ENCODE measurements at places on chromosomes 5 and 9.

DNA sequence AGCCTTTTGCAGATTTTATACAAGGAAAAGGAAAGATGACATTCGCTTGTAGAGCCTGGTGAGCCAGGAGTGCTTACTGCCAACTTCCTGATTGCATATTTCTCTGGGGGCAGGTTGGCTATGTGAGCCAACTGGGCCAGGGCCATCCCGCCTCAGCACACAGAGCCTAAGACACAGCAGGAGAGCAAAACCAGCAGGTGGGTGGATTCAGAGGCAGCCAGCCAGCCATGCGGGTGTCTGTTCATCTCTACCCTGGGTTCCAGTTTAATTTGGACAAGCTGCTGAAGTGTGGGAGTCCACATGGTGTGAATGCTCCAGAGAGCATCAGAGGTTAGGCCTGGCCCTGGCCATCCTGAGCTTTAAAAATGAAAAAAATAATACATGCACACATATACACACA is 291.4 kb downstream of the ARHGEF28 start:
- no peak for DNase-seq

- DNase-seq = no peak
Measured at GRCh38 chr5:143886651-143887638, 75.0 kb downstream of the HMHB1 start.

- no peak for DNase-seq
Measured at GRCh38 chr5:133819977-133820471, 148.4 kb downstream of the C5orf15 start.

DNA sequence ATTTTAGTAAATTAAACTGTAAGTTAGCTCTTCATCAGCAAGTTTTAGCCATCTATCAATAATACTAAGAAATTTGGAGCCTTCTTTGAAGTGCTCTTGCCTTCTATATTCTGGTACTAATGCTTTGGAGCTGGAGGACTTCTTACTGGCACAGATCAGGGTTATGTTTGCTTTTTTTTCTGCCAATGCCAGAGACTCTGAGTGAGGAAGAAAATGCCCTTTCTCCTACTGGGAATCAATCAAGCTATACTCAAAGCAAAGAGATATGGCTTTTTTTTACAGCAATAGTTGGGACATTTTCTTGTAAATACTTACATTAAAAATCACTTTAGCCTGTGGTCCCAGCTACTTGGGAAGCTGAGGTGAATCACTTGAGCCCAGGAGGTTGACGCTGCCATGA is 4.3 kb downstream of the HSDL2 start:
- no peak for DNase-seq

DNA sequence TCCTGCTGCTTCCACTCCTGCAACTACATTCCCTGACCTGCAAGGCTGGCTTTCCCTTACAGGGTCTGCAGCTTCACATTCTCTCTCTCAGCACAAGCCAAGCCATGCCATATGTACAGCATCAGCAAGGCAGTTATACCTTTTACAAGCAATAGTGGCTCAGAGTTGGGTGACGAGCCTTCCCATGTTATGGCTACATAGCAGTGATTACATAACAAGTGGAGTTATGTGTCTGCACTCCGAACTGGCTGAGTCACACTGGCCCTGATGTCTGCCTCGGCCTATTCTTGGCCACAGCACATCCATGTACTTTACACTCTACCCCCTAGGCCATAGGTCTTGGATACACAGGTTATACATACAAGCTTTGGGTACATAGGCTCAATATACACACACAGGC is 52.0 kb upstream of the SNCAIP start:
- no peak for DNase-seq

DNA sequence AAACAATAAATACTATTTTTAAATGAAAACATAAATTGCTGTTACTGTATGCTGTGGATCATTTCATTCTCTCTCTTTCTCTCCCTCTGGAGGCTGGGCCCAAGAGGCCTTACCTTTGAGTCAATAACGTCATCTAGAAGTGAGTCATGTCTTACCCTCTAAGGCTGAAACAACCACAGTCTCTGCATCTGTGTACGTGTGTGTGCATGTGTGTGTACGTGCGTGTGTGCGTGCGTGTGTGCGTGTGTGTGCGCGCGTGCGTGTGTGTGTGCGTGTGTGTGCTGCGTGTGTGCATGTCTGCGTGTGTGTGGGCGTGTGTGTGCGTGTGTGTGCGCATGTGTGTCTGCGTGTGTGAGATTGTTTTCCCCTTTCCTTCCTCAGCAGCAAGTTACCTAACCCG is 13.6 kb upstream of the IL17B start:
- no peak for DNase-seq

- DNase-seq = no peak
Measured at GRCh38 chr9:98784831-98785806, 11.2 kb downstream of the ANKS6 start.

DNA sequence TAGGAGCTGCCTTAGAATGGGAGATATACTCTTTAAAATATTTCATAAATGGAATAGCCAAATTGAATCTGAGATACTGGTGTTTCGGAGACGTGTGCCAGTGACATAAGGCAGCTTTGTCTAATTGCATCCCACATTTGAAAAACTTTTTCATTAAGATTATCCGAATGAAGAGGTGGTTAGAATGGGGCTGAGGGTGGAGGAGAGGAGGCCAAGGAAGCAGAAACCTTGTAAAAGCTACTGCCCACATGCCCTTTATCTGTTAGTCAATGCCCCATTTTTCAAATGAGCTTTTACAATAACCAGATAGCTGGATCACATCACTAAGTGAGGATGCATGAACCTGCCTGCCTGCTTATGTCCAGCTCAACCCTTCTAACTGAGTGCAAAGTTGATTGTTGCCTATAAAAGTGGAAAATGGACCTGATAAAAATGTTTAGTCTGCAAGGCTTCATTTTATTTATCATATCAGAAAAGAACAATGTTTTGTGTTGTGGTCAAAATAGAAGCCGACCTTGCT is 34.8 kb downstream of the SNX24 start:
- DNase-seq = no peak

DNA sequence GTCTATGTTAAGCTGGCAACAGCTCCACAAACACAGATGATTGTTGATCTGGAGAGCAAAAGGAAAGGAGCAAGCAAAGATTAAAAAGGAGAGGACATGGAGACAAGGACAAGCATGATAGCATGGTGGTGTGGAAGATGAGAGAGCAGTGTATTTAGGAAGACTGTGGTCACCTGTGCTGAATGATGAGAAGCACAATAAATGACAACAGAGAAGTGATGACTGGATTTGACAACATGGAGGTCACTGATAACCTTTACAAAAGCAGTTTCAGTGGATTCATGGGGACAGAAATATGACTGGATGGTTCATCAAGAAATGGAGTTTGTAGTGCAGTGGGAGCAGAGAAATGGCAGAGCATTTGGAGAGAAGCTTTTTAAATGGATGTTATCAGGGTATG is 20.2 kb downstream of the TTC33 start:
- no peak for DNase-seq

DNA sequence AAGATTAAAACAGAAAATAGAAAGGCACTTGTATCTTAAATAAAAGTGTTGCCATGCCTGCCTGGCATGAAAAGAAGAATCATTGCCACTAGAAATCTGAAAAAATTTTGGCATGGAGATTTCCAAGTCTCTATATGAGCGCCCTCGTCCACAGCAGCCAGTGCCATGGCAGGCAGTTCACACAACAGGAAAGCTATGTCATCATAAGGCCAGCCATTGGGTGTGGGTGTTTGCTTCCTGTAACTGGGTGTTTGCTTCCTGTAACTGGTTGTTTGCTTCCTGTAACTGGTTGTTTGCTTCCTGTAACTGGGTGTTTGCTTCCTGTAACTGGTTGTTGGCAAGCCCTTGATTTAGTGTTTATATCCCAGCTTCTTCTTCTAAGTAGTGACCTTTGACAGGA is 446.7 kb downstream of the IRX1 start:
- DNase-seq = no peak

- no peak for DNase-seq
Measured at GRCh38 chr5:74493411-74493810, 147.1 kb downstream of the ENC1 start.

- no peak for DNase-seq
Measured at GRCh38 chr9:93204470-93205043, 20.6 kb downstream of the WNK2 start.

DNA sequence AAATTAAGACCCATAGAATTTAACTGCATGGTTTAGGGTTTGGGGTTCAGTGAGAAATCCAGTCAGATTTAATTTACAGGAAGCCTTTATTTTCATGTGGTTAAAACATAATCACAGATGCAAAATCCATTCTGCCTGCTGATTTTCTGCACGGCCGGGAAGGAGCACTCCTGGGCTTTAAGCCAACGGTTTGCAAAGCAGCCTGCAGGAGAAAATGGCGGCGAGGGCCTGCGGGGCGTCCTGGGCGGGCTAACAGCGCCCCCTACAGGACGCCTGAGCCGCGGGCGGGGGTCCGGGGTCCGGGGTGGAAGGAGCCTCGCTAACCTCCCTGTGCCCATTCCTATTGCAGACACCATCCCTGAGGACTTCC is 47.6 kb downstream of the THBS4 start:
- DNase-seq = no peak

DNA sequence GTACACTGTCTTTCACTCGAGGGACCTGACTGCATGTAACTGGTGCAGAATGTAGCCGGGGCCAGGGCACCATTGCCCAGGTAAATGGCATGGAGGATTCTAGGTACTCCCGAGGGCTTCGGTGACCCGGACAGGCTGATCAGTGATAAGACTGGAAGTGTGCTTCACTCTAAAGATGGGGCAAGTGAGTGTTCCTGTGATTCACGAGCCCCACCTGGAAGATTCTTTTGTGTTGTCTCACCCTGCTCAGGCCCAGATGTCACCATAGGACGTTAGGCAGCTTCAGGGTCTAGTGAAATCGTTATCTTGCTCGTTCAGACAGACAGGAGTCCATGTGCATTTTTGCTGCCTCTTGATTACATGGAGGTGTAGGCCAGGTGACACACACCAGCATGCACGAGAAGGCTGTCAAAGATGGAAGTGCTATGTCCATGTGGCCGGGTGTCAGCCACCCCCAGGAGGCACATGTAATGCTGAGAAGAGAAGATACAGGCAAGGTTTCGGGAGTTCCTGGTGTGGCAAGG is 73.9 kb downstream of the WNK2 start:
- no peak for DNase-seq

GRCh38 chr9:118637681-118638080 is 731.6 kb downstream of the BRINP1 start:
- DNase-seq = no peak

GRCh38 chr5:141342773-141343172 is 856 bp upstream of the PCDHGA3 start:
- DNase-seq = no peak

- no peak for DNase-seq
Measured at GRCh38 chr9:6128030-6128429, 87.6 kb upstream of the IL33 start.

Measured in stimulated activated CD8-positive, alpha-beta memory T cell treated with anti-CD3 and anti-CD28 coated beads, Interleukin-2, amount 100 ng/mL, for 1 hour (primary cell).